ENCODE measurements at places on chromosomes 16 and 17.

DNA sequence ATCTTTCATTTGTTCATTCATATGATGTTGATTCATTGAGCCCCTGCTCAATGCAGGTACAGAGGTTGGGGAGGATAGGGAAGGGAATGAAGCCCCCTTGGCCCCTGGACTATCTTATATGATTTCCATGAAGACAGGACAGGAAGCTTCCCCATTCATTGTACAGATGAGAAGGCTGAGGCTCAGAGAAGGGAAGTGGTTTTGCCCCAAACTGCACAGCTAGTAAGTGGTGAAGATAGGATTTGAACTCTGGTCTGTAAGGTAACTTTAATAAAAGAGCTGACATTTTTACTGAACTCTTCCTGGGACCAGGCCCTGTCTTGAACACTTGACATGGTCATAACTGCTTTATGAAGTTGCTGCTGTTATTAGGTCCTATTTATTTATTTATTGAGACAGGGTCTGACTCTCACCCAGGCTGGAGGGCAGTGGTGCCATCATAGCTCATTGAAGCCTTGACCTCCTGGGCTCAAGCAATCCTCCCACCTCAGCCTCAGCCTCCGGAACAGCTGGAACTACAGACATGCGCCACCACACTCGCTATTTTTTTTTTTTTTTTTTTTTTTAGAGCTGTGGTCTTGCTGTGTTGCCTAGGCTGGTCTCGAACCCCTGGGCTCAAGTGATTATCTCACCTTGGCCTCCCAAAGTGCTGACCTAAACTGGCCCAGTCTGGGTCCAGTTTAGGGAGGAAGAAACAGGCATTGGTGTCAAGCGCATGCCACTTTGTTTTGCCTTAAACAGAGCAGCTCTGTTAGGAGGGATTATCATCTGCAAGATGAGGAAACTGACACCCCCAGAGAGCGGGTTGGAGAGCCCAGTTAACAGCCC, 5.0 kb downstream of the CTF1 start:
- DNase-seq = no peak

GRCh38 chr16:17309510-17309909, 161.2 kb downstream of the XYLT1 start:
- no peak for DNase-seq

GRCh38 chr16:29983420-29984136, 9.9 kb downstream of the TAOK2 start:
- no peak for DNase-seq

DNA sequence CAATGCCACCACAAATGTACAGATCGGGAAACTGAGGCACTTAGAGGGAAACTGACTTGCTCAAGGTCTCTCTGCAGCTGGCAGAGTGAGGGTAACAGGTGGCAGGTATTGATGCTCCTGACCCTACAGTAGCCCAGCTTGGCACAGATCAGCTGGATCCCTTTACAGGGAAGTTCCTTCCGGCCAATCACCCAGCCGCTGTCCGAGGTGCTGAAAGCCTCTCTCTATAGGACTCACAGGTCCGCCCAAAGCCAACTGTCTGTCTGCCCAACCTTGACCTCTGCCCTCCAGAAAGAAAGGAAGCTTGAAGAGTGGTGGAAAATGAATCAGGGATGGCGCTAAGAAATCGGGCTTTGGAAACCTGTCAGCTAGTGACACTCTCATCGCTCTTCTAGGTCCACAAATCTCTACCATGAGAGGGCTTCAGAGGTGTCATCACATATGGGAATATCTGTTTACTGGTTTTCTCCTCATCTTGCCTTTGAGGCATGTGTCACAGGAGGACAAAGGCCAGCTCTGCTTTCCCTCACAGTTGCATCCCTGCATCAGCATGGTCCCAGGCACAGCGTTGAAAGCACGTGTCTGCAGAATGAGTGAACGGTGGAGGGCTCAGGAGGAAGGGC, 246.2 kb downstream of the KATNIP start:
- DNase-seq = peak; percentile 72

- DNase-seq = no peak
Observed at GRCh38 chr16:73172241-73172972, 124.5 kb upstream of the ZFHX3 start.

DNA sequence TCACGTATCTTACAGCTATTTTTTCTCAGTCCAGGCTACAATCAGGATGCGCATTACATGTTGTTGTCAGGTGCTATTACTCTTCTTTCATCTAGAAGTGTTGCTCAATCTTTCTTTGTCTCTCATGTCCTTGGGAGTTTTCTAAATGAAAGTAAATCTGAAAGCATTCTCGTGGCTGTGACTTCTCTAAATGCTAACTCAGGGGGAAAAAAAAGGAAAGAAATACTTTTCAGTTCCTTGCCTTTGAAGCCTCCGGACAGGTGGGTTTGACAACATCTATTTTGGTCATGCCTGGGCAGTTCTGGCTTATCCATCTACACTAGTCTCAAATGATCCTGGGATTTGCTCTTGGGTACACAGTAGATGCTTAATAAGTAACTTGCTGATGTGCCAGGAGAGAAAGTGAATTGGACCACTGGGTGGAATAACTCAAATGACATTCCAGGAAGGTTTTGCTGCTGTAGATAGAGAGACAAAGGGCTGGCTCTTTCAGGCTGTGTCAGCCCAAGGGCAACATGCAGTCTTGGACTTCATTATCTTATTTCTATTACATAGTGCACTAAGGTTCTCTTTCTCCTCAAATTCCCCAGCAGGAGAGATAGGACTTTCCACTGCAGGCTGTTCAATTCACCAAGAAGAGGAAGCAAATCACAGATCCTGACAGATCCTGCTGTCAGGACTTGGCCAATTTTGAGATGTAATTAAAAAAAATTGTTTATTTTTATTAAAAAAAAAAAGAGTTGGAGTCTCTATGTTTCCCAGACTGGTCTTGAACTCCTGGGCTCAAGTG, 63.6 kb upstream of the NFAT5 start:
- peak; percentile 58 for DNase-seq

- peak; percentile 99 for DNase-seq
Observed at GRCh38 chr17:31596382-31597323, 205.2 kb downstream of the RAB11FIP4 start.

DNA sequence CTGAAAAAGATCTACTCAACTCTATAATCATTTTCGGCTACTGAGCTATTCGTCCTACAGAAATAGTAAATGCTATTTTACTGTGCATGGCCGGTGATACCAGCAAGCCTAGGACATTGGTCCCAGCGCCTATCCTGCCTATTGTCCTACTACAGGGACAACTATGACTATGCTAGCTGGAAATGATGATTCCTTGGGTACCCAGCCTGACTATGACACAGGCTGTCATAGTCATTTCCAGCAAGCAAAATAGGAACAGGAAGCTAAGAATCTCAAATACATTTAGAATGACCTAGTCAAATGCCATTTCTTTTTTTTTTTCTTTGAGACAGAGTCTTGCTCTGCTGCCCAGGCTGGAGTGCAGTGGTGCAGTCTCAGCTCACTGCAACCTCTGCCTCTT, 33.7 kb upstream of the HSBP1 start:
- DNase-seq = no peak

- DNase-seq = no peak
Observed at GRCh38 chr16:11020388-11020787, 76.0 kb downstream of the CLEC16A start.

GRCh38 chr17:6347776-6348175, 87.1 kb downstream of the AIPL1 start:
- DNase-seq = no peak

DNA sequence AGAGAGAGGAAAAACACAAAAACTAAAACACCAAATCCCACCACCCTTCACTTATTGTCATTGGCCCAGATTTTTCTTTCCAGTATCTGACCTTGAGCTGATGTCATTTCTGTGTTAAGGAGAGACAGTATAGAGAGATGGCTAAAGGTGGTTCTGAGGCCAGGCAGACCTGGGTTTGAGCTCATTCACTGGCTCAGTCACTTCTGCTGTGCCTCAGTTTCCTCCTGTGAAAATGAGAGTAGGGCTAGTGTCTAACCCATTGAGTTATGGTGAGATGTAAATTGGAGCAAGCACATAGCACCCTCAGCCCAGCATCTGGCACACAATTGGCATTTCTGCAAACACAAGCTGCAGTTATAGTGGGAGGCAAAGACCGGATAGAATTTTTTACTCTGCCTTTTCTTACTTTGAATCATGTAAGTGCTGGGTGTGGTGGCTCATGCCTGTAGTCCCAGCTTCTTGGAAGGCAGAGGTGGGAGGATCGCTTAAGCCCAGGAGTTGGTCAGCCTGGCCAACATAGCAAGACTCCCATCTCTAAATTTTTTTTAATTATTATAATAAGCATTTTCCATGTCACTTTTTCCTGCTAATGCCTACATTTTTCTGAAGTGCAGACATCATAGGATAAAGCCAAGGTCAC, 6.4 kb upstream of the KIFC3 start:
- DNase-seq = no peak

- DNase-seq = no peak
Observed at GRCh38 chr16:85364323-85365040, 248.6 kb upstream of the GSE1 start.

- no peak for DNase-seq
Observed at GRCh38 chr16:2985462-2985861, 5.2 kb upstream of the PKMYT1 start.

DNA sequence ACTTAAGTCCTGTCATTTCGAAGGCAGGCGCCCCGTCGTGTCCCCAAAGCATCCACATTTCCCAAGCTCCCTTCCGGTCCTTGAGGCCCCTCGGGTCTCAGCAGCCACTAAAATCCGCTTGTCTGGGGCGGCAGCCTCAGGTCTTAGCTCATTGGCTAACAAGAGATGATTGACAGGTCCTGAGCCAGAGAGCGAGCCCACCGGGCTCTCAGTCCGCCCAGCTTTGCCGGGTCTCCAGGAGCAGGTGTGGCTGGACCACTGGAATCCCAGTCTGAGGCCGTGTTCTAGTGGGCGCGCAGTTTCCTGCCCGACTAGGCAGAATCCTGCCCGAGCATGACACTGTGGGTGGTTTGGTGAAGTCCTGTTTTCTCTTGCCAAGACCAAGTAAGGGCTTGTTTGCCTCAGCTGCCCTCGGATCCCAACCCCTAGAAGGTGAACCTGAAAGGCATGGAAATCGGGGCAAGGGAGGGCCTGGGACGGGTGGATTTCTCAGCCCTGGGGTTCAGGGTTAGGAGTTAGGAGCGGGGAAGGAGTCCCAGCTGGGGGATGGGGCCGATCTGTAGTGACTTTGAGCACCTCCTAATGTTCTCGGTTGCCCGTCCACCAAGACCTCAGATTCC, 42.8 kb downstream of the MRC2 start:
- DNase-seq = no peak

- no peak for DNase-seq
Observed at GRCh38 chr16:29763326-29763725, 14.7 kb upstream of the ZG16 start.

DNA sequence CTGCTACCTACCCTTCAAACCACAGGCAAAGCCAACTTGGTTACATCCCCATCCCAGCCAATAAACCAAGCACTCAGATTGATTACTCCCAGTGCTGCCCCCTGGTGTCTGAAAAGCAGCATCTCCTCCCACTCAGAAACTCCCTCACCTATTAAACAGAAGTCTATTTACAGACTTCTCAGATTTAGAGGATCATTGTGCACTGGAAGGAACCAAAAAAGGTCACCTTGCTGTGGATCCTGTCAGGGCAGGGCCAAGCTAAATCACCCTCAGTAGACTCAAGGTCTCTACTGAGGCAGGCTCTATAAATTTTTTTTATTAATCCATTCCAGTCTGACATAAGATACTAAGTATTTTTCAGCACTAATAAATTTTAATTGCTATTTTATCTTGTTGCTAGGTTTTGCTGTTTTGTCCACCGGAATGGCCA, 17.6 kb downstream of the HIGD1B start:
- DNase-seq = peak; percentile 81

GRCh38 chr17:7589204-7589868, 558 bp downstream of the SOX15 start:
- peak; percentile 85 for DNase-seq

All from ACHN (cell line).